Tibial artery (tissue), 4 donors: ENCODE measurements at places on chromosomes 12 and 14.

GRCh38 chr12:15540469-15540872 is 218.2 kb downstream of the PTPRO start:
- DNase-seq = no peak

- no peak for DNase-seq
These were observed 77.3 kb downstream of the HELB start for GRCh38 chr12:66379616-66380015.

DNA sequence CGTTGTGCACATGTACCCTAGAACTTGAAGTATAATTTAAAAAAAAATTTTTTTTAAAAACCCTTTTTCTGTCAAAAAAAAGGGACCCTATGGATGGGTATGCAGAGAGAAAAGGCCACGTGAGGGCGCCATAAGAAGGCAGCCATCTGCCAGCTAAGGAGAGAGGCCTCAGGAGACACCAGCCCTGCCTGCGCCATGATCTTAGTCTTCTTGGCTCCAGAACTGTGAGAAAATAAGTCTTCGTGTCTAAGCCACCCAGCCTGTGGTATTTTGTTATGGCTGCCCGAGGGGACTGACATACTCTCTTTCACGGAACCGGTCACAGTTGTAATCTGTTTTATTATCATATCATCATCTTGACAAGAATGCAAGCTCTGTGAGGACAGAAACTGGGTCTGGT is 174.8 kb downstream of the EFCAB11 start:
- no peak for DNase-seq

GRCh38 chr12:14167005-14167628 is 185.7 kb upstream of the GRIN2B start:
- peak; percentile 29 for DNase-seq

DNA sequence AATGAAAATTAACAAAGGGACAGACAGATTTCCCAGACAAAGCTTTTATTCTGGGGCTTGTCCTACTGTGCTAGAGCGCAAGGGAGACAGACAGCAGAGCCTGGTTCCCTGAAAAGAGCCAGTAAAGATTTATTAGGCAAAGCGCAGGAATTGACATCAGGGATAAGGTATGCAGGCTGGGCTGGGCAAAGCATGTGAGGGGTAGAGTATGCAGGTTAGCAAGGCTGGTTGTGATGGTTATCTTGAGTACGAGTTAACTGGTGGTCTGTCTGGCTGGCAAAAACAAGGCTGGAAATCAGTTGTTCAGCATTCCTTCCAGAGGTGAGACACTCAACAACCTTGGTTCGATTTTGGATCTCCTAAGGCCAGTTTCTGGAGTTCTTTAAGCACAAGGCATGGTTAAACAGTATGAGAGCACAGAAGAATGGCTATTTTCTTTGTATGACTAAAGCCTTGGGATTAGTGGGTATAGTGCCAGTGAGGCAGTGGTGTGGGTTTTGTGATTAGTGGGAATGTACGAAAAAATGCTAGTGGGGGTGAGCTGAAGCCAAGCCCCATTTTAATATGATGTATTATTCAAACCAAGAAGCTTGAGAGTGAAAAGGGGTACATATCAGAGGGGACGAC is 30.9 kb downstream of the BTBD7 start:
- DNase-seq = no peak

- DNase-seq = no peak
These were observed 200.1 kb downstream of the DAD1 start for GRCh38 chr14:22388669-22389595.

GRCh38 chr12:115752913-115753726 is 524.4 kb downstream of the MED13L start:
- peak; percentile 22 for DNase-seq

- DNase-seq = no peak
These were observed 398.7 kb downstream of the SOX5 start for GRCh38 chr12:23550753-23551152.

DNA sequence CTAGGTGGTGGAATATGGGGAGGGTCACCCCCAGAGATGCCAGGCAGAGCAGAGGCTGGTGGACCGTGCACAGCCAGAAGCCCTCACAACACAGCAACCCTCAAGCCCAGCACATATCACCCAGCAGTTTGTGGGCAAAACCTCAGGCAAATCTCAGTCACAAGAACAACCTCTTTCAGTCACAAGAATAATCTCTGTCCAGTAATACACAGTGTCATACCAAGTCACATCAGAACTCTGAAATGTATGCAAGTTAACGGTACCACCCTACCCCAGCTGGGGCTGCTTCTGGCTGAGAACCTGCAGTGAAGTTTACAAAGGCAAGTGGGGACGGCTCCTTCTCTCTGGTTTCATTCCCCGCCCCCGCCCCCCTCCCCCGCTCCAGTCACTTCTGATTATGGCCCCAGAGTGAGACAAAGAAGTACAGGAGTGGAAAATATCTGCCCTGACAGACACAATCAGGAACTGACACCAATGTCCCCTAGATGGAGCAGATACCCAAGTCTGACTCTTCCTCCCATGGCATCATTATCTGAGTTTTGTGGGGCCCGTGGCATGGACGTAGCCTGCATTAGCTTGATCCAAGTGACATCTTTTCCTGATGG is 480.9 kb upstream of the TMEM132C start:
- no peak for DNase-seq

GRCh38 chr12:7678744-7679143 is 13.0 kb upstream of the APOBEC1 start:
- DNase-seq = no peak

- DNase-seq = no peak
These were observed 4.3 kb downstream of the MDM1 start for GRCh38 chr12:68327896-68328295.

- DNase-seq = no peak
These were observed 12.4 kb downstream of the CCDC92 start for GRCh38 chr12:123960029-123960735.

- DNase-seq = no peak
These were observed 19.6 kb downstream of the KLRB1 start for GRCh38 chr12:9587987-9588600.

- DNase-seq = no peak
These were observed 425.0 kb upstream of the SOX5 start for GRCh38 chr12:24374452-24374851.

- no peak for DNase-seq
These were observed 137.6 kb downstream of the KTN1 start for GRCh38 chr14:55717621-55718020.

DNA sequence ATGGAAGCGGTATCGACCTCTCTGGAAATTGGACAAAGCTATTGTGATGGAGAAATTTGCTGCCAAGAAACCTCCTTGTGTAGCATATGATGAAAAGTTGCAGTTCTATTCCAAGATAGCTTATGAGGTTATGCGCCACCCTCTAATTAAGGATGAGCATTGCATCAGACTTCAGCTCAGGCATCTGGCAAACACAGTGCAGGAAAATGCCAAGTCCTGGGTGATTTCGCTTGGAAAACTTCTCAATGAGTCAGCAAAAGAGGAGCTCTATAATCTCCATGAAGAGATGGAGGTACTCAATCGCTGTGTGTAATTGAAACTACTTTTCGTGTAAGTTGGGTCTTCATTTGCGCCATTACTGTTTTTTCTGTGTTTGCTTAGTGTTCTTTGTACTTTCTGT is 51.2 kb downstream of the DNAH10 start:
- no peak for DNase-seq

- DNase-seq = no peak
These were observed 196.2 kb upstream of the ARHGAP5 start for GRCh38 chr14:31880935-31881334.

DNA sequence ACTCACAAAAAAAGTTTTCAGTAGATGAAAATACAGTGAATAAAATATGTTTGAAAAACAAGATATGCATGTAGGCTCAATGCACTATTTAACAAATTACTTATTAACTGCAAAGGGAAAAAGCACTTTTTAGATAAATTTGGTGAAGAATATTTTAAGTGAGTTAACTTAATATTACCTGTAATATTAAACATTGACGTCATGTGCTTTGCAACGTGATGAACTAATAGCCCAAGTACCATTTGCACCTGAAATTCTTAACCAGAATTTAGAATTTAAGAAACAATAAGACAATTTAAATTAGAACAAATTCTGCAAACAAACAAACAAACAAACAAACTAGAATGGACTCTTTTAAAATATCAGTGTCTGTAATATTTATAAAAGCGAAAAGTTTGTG is 659.0 kb upstream of the NOVA1 start:
- no peak for DNase-seq

GRCh38 chr14:74881431-74882102 is at the start of gene DLST:
Gene DLST, plus strand, starts transcription at chr14:74881916. Its CDS starts 38 bp downstream, at chr14:74881954.
- peak; percentile 81 for DNase-seq

DNA sequence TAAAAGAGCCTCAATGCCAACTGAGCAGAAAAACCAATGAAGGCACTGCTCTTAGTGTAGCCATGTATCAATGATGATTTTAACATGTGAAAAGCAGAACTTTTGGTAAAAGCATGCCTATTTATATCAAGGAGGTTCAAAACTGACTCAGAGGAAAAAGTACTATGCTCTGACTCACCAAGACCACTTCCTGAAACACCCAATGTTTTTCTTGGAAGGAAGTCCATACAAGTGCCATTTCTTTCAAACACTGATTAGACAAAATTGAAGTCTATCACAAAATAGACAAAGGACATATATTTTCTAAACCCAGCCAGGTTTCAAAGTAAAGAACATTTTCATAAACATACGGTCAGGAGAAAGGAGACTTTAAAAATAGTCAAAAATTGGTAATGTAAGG is 88.6 kb downstream of the EPS8 start:
- no peak for DNase-seq

GRCh38 chr12:132167611-132168310 is 23.5 kb downstream of the NOC4L start:
- DNase-seq = no peak

- DNase-seq = no peak
These were observed 8.8 kb downstream of the SMOC1 start for GRCh38 chr14:69887740-69888657.

- DNase-seq = no peak
These were observed 63.7 kb downstream of the WDR20 start for GRCh38 chr14:102203382-102203781.

GRCh38 chr12:64066776-64067175 is 155.3 kb downstream of the KICS2 start:
- DNase-seq = no peak

DNA sequence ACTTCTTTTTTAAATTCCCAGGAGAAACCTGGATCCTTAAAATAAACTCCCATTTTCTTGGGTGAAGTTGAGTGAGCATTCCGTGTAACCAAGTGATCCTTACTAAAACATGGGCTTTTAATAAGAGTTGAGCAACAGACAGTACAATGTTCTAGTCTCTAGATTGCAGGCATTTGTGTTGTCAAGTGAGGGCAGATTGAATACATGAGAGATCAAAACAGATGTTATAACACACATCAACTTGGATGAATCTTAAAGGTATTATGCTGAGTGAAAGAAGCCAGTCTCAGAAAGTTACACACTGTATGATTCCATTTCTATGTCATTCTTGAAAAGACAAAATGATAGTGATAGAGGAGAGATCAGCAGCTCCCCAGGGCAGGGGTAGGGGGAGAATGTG is 213.9 kb upstream of the CCDC196 start:
- DNase-seq = no peak

GRCh38 chr12:30136696-30137095 is 353.0 kb upstream of the TMTC1 start:
- no peak for DNase-seq

- no peak for DNase-seq
These were observed 20.1 kb downstream of the CPM start for GRCh38 chr12:68912916-68913315.

DNA sequence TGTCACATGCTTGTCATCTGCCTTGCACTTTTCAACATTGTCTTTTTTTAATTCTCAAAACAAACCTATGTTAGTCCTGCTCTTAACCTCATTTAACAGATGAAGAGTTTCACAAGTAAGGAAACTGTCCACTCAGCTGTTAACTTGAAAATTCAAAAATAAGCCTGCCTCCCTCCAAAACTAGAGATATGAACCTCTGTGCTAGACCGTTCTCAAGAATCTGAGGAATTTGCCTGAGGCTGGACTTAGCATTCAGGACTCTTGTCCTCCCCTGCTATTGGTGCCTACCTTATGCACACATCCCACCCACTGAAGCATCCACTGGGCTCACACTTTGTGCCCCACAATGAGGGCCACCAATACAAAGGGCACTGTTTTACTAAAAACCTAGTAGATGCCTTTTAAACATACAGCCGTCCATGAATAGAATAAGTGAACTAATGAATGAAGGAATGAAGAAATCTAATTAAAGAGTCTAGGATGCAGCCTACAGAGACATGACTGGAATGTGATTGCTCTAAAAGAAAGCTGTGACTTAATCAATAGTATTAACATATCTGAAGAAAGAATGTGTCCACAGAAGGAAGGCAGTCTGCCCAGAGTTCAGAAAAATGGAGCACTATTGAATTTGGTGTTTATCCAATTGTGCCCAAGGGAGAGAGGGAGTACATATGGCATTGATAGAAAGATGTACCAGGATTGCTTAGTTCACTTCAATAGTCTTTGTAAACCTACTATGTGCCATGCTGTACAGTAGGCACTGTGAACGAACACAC is 238.5 kb downstream of the SPTSSA start:
- no peak for DNase-seq
